WTC11 (cell line): ENCODE measurements at places on chromosomes 1 and 21. TPM values are rescaled to one million over a fixed set of nuclear protein-coding genes. Genes with fewer than 3 reads are reported as not detected.

The NHLH2 gene
- total RNA-seq: 1.8 to 4.3 TPM (median 2.2 TPM) in 3 replicates

GRCh38 chr1:214895011-214895600, 187.4 kb upstream of the KCNK2 start:
- no peak for DNase-seq
- no peaks in the 10 kb centered on the region for H3K27me3 ChIP-seq
- no peaks in the 10 kb centered on the region for H3K36me3 ChIP-seq
- no peak overlapping the region for H3K4me3 ChIP-seq
- H3K27ac ChIP-seq: no peak overlapping the region; the same call in 1 of the 2 replicates
- H3K4me1 ChIP-seq: peaks cover 7% of the 10 kb centered on the region; the same call in 1 of the 2 replicates

The AMY1C gene
- total RNA-seq: not detected in 3 replicates

The SNIP1 gene
- 18.3 to 19.7 TPM (median 19.1 TPM) in 3 replicates for total RNA-seq

- H3K27me3 ChIP-seq: no peaks in the 10 kb centered on the region
- H3K4me1 ChIP-seq: no peaks in the 10 kb centered on the region
- peaks cover 3% of the 10 kb centered on the region; the same call in 1 of the 2 replicates for H3K36me3 ChIP-seq
- no peak overlapping the region for H3K27ac ChIP-seq
Measured at GRCh38 chr1:227174164-227174563, 144.1 kb downstream of the CDC42BPA start.

The SNX7 gene
- total RNA-seq: 12.9 to 15.7 TPM (median 14.8 TPM) in 3 replicates

GRCh38 chr1:8302081-8302956, 15.6 kb upstream of the SLC45A1 start:
- peak overlapping the region; percentile 13; the same call in 1 of the 2 replicates for H3K27ac ChIP-seq
- peaks cover 15% of the 10 kb centered on the region for H3K4me1 ChIP-seq
- no peaks in the 10 kb centered on the region for H3K36me3 ChIP-seq
- DNase-seq: no peak

The PGBD2 gene
- total RNA-seq: 6.5 to 6.9 TPM (median 6.6 TPM) in 3 replicates
